ENCODE measurements at places on chromosomes 3 and 15. TPM values are rescaled to one million over a fixed set of nuclear protein-coding genes. Genes with fewer than 3 reads are reported as not detected.

Gene SRGAP3
- 8.6 TPM for total RNA-seq

Gene DZIP1L
- 11.4 TPM for total RNA-seq

GRCh38 chr15:98842192-98842972 lies 165.2 kb downstream of the PGPEP1L start:
- no peak for DNase-seq

- peak; percentile 49 for DNase-seq
Measured at GRCh38 chr3:65587650-65588439, 450.9 kb downstream of the MAGI1 start.

Gene ZBTB47
- total RNA-seq = 2.8 TPM

Gene UCN2
- total RNA-seq = 0.17 TPM

DNA sequence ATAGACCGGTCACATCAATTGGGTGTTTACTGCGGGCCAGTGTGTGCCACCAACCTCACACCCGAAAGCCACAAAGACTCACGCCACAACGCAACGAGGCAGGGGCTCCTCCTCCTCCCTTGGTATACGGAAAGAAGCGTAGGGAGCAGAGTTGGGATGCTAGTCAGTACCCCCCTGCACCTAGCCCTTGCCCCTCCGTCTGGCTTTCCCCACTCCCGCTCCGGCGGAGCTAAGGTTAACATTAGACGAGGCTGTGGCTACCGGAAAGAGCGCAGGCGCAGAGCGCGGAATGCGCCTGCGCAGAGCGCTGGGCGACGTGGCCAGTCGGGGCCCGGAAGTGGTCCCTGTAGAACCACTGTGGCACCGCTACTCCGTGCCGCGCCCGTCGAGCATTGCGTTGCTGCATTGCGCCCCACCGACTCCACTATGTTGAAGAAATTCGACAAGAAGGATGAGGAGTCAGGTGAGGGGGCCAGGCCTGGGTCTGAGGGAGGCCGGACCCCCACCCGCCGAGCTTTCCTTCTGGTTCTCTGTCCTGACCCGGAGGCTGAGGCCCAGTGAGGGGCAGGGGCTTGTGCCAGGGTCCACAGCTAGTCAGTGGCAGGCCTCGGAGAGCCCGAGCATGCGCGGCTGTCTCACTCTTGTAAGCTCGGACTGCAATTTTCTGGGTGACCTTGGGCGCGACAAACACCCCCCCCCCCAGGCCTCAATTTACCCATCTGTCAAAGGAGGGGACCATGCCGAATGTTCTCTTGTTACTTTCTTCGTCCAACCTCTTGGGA lies at the start of gene COPG1:
COPG1 (plus strand) TSS at position 323 of the 782 bp plus-strand sequence; CDS start at position 427, 104 bp downstream.
- peak; percentile 90 for DNase-seq

DNA sequence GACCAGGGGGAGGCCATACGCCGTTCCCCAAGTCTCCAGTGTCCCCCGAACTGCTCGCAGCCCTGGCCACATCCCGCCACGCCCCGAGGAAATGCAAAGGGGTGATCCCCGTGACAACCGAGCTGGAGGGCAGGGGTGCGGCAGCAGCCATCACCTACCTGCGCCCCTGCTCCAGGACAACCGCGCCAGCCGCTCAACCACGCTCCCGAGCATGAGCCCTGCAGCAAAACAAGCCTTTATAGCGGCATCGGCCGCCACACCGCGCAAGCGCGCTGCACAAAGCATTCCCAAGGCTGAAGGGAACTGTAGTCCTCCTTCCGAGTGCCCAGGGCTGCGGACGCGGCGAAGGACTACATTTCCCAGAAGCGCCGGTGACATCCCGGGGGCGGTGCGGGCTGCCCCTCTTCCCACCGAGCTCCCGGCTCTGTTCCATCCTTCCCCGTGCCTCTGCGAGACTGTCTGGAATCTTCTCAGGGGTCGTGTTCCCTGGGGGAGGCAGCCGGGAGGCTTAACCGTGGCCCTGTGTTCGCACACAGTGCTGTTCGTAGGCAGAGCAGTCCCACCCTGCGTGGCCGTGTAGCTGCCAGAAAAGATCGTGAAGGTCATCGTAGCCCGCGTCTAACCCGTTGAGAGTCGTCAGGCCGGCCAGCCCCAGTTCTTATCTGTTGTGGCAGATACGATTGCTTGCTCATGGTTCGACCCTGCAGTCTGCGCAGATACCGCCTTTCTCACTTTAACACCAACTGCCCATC lies at the start of gene ABCC5:
ABCC5 (minus strand) TSS at position 213 of the 752 bp plus-strand sequence. CDS start 3,492 bp downstream, outside the sequence.
- DNase-seq = peak; percentile 97

Gene DUOXA2
- not detected for total RNA-seq

GRCh38 chr3:82475306-82475705 lies 713.9 kb upstream of the GBE1 start:
- no peak for DNase-seq

GRCh38 chr3:5001135-5001534 lies 21.9 kb downstream of the BHLHE40 start:
- no peak for DNase-seq

Gene CNTN4
- total RNA-seq = 1.1 TPM

Gene ATP13A5
- not detected for total RNA-seq

Gene SKOR1
- 0.17 TPM for total RNA-seq

GRCh38 chr3:123523023-123523412 lies 61.8 kb downstream of the HACD2 start:
- DNase-seq = no peak

- peak; percentile 66 for DNase-seq
Measured at GRCh38 chr3:63662500-63662899, 10.0 kb downstream of the SNTN start.

Gene TNFSF10
- not detected for total RNA-seq

GRCh38 chr3:45639044-45639392 lies 44.5 kb downstream of the LIMD1 start:
- no peak for DNase-seq

GRCh38 chr3:41274944-41275668 lies 75.8 kb downstream of the CTNNB1 start:
- DNase-seq = no peak

Gene SLC9C1
- total RNA-seq = 0.97 TPM

DNA sequence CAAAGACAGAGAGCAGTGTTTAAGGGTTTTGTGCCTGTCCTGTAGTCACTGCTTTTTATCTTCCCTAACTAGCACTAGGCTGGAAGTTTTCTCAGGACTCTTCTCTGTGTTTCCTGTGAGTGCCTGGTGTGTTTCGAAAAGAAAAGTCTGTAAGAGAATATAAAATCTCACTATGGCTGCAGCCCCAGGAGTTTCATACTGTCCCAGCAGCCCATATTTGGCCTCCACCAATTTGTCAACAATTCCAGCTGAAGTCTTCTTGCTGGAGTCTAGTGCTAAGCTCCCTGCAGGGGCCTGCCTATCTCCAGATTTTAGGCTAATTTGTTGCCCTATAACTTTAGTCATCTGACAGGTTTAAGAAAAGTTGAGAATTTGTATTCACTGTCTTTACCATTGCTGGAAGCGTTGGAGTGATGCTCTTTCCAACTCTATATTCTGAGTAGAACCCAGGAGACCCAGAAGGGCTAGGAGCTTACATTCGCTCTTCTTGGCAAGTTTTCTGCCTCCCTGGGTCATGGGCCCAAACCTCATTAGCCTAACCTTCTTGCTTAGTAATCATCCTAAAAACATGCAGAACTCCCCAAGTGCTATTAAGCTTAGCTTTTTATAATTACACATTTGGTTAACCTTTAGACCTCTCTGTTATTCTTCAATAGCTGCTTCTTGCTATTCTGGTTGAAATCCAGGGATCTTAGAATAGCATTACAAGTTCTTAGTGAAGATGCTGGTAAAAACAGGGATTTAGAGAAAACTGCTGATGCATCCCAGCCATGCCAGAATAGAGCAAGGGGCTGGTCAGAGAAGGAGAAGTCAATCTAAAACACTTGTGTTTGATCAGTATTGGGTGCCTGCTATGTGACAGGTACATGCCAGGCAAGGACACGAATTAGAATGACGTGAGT lies 283.1 kb downstream of the NEK10 start:
- no peak for DNase-seq

DNA sequence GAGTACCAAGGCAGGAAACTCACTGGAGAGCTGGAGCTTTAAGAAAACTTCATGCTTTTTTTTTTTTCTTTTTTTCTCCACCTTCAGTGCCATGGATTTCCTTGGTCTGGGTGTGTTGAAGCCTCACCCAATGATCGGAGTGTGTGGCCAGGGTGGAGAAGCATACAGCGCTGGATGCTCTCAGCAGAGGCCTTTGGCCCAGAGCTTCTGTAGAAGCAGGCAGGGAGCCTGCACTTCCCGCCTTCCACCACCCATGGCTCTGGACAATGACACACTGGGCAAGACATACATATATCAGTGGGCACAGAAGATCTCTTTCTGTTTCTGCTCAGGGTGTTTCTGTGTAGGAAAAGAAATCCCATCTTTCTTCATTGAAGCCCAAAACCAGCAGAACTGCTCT lies 55.8 kb upstream of the ACAD9 start:
- no peak for DNase-seq

- no peak for DNase-seq
Measured at GRCh38 chr3:117606866-117607265, 897.3 kb downstream of the TUSC7 start.

DNA sequence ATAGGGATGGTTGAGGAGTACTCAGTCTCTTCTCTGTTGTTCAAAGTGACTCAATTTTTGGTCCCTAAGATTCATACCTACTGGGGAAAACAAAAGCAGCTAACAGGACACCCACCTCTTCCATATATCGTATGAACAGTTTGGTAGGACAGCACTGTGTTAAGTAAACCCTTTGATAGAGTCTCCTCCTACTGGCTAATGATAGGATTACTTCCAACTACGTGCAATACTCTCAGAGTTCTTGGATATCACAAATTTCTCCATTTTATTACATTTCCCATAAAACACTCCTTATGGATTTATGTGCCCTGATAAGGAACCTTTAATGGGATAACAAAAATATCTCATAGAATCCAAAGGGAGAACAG lies 200.2 kb upstream of the GOLGA6L4 start:
- DNase-seq = peak; percentile 73

Gene CACNA2D2
- 10.3 TPM for total RNA-seq

DNA sequence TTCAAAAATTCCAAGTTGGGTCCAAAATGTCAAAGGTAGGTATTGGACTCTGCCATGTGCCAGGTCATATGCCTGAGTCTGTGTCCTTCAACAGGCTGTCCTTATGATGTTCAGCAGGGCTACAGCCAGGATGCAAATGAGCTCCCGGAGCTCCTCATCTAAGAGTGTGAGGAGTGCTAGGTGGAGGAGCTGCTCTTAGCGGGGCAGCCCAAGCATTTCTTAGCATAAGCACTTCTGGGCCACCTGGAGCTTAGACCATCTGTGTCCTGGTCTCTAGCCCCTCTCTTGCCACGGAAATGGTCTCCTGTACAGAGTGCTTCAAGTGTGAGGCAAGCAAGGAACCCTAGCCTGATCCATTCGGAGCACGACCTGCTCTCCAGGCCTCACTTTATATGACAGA lies 64.6 kb upstream of the PRR23C start:
- DNase-seq = no peak

- DNase-seq = no peak
Measured at GRCh38 chr3:63974451-63974850, 48.8 kb downstream of the PSMD6 start.

DNA sequence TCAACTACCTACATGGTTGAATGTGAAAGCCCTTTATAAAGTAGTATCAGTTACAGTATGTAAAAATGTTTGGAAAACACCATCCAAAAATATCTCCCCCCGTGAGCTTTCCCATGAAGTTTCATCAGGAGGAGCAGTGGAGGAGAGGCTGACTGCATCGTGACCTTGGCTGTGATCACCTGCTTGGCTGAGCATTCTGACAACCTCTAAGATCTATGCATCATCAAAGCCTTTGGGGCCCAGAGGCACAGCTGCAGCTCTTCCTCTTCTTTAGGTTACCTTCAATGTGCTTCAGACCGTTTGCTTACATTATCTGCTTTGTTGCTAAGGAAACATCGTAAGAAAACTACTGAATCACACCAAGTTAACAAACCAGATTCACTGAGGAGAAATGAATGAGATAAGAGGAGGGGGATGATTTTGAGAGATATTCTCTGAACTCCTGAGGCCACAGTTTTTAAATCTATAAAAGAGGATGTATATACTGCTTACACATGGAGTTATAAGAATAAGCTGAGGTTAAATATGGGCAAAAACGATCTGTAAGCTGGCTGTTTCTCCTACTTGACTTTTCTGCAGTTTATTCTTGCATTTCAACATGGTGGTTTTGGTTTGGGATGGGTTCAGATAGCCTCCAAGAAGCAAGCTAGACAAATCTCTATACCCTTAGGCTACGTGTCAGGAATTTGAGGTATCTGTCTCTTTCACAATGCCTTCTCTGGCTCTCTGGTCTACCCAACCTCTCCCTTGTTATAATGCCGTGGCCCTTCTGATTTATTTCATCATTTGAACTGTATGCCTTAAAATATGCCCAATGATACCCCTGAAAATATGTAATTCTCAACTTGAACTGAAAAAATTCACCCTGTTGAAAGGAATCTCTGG lies 4.0 kb downstream of the GCSAM start:
- DNase-seq = peak; percentile 69

- no peak for DNase-seq
Measured at GRCh38 chr15:101066501-101067408, 147.6 kb downstream of the LRRK1 start.

GRCh38 chr3:125051715-125052581 lies 3.8 kb downstream of the HEG1 start:
- peak; percentile 68 for DNase-seq

- no peak for DNase-seq
Measured at GRCh38 chr15:96047255-96047931, 283.1 kb upstream of the NR2F2 start.

Measured in GM23338 (cell line).